ENCODE measurements at places on chromosomes 1 and 21. TPM values are rescaled to one million over a fixed set of nuclear protein-coding genes. Genes with fewer than 3 reads are reported as not detected.

LCE2D gene
- total RNA-seq, result not detected

LCE2C gene
- total RNA-seq, result not detected

LRRC53 gene
- not detected for total RNA-seq

SLC16A4 gene
- total RNA-seq, result 0.60 TPM

FCRLB gene
- total RNA-seq, result 17.0 TPM

DYNLT4 gene
- not detected for total RNA-seq

MOV10 gene
- total RNA-seq, result 41.5 TPM

GUCA2A gene
- not detected for total RNA-seq

ZNF436 gene
- total RNA-seq, result 6.1 TPM

SYT14 gene
- 5.9 TPM for total RNA-seq

PTPRU gene
- total RNA-seq, result 37.5 TPM

FCRL5 gene
- not detected for total RNA-seq

KRTAP11-1 gene
- not detected for total RNA-seq

Measured in HT1080 (cell line).